ENCODE measurements at places on chromosomes 4 and X.

GRCh38 chrX:146448791-146449190 lies 360.8 kb upstream of the CXorf51B start:
- no peak for DNase-seq

DNA sequence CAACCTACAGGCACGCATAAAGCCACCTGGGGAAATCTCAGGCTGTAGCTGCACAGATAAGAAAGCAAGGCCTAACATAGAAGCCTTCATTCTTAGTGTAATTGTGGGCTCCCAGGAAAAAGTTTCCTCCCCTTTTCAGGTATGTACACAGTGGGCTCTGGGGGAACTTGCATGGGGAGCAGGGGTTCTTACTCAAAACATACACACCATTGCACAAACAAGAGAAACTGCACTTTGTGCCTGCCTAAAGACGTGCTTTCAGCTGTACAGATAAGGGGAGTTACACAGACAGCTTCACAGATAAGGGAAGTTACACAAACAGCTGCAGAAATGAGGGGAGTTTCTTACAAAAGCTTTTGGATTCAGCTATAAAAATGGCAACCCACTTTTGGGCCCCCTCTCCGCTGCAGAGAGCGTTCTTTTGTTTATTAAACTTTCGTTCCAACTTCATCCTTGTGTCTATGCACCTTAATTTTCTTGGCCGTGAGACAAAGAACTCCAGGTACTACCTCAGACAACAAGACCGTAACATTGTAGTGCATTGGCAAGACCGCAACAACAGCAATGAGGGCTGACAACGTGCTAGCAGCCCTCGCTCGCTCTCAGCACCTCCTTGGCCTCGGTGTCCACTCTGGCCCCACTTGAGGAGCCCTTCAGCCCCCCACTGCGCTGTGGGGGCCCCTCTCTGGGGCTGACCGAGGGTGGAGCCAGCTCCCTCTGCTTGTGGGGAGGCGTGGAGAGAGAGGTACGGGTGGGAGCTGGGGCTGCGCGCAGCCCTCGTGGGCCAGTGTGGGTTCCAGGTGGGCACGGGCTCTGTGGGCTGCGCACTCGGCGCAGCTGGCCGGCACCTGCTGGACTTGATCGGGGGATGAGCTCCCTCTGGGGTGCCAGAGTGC lies 317.5 kb downstream of the RAPGEF2 start:
- no peak for DNase-seq

DNA sequence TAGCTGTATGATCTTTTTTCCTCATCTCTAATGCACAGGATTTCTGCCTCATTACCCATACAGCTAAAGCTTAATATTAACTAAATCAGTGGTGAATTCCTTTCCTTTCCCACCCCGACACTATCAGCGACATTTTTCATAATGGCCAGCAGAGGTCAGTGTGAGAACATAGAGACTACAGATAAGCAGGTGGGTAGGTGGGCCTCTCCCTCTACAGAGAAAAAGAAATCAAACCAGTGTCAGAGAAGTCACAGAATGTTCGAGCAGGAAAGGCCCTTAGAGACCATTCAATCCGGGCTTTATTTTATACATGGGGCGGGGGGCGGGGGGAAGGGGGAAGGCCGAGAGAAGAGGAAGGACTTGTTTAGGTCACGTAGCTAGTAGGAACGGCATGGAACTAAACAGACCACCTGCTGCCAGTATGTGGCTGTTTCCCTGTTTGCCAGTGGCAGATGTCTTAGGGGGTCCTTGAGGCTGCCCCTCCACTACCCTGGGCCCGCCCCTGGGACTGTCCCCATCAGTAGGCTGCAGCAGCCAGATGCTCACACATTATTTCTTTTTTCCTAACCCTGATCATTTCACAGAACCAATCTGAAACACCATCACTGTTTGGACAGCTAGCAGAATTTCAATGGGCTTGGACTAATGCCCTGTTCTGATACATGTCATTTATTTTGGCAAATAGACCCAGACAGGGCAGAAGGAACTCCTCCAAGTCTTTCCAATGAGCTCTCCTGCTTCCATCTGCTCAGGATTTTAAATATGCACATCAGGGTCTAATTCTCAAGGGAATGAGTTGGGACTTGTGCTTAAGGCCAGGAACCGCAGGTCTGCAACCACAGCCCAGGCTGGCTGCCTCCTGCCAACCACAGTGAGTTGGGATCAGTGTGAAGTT lies 133.4 kb downstream of the ATG4A start:
- DNase-seq, result no peak

DNA sequence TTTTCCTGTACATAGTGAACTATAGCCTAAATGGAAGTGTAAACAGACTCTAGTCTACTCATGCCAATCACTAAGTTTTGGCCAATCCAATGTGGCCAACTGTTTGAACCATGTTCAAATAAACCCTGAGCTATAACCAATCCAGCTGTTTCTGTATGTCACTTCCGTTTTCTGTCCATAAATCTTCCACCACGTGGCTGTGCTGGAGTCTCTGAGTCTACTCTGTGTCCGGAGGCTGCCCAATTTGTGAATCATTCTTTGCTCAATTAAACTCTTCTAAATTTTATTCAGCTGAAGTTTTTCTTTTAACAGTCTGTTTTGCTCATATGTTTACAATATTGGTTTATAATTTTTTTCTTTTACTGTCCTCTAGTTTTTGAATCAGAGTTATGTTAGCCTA lies 112.3 kb upstream of the BANK1 start:
- no peak for DNase-seq

- DNase-seq, result no peak
Measured at GRCh38 chrX:85996555-85996954, 50.8 kb downstream of the CHM start.

DNA sequence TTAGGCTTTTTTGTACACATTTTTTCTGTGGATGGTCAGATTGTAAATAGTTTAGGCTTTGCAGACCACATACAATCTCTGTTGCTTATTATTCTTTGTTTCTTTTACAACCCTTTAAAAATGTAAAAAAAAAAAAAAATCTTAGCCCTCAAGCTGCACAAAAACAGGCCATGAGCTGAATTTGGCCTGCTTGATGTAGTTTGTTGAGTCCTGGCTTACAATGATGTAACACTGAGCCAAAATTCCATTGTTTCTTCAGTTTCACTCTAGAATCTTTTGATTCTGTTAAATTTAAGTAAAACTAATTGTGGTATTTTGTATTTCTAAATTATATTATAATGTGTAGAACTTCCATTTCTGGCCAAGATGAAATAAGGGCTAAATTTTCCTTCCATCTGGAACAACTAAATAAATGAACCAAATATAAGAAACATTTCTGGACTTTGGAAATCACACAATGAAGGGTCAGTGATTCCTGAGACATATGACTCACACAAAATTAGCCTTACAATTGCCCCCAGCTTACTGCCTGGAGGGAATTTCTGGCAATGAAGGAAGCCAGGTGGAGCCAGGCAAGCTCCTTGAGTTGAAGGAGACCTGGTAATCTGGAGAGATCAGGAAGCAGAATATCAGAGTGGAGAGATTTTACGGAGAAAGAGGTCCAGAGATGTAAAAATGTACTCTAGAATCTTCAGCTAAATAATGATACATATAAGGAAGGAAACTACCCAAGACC lies 29.8 kb downstream of the IQCM start:
- DNase-seq, result no peak

DNA sequence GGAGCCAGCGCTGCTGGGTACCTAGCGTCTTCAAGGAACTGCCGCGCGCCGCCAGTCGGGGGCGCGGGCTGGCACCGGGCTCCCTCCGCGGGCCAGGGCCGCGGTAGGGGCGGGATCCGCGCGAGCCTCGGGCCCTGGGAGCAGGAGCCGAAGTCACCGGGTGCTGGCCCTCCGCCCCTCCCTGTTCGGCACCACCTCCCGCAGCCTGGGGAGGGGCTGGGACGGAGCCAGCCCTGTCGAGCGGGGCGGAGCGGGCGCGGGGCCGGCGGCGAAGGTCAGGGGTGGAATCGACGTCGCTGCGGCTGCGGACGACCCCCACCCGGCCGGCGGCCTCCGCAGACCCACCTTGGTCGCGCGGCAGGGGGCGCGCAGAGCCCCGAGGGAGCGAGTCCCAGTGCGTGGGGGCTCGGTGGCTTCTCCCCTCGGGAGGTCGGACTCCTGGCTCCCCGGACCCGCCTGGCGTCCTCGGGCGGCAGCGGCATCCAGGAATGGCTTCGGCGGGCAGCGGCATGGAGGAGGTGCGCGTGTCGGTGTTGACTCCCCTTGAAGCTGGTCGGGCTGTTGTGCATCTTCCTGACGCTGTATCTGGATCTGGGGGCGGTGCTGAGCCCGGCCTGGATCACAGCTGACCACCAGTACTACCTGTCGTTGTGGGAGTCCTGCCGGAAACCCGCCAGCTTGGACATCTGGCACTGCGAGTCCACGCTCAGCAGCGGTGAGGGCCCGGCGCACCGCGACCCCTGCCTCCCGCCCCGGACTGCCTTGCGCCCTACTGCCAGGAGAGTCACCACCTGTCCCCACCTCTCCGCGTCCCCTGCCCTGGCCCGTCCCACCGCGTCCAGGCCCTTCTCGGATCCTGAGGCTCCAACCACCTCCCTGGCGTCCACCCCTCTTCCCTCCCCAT lies 50.5 kb upstream of the FAM47C start:
- DNase-seq, result no peak

- DNase-seq, result no peak
Measured at GRCh38 chrX:79159800-79160199, 15.3 kb downstream of the GPR174 start.

DNA sequence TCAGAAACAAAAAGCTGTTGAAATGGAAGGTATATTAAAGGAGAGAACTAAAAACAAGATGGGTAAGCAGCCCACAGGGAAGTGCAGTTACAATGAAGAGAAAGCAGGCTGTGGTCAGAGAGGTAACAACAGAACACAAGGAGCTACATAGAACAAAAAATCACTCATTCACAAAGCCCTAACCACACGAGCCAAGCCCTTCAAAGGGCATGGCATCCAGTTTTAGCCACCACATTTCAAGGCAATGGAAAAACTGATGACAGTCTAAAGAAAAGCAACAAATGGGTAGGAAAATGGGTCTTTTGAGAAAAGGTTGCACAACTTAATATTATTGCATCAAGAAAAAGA lies 37.5 kb downstream of the KDR start:
- no peak for DNase-seq

GRCh38 chrX:97266406-97267121 lies 382.9 kb downstream of the RPA4 start:
- no peak for DNase-seq

- DNase-seq, result no peak
Measured at GRCh38 chr4:142242156-142242555, 603.9 kb downstream of the INPP4B start.

DNA sequence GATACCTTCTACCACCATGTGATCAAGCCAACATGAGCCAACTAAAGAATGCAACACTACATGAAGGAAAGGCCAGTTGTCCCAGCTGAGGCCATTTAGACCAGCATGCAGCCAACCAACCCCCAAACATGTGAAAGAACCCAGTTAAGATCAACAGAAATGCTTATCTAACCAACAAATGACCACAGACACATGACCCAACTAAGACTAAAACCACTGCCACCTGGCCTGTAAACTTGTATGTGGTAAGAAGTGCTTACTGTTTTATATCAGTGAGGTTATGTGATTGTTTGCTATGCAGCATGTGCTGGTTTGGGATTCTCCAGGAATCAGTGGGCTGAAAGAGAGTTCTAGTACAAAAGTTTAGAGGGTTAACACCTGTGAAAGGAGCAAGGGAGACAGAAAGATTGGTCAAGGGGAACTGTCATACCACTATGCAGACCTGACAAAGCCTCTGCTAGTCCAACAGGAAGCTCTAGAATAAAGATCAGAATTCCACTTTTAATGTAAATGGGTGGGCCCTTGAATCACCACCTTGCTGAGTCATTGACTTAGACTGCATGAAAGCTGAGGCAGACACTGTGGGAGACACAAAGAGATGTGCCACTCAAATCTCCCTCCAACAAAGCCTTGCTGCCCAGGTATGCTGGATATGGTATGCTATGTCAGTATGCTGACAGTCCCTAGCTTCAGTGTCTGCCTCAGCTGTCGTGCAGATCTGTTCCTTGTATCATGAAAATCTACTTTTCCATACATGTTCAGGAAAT lies 6.1 kb upstream of the SH3D19 start:
- DNase-seq, result no peak

- no peak for DNase-seq
Measured at GRCh38 chr4:680928-681645, 6.7 kb downstream of the MYL5 start.

DNA sequence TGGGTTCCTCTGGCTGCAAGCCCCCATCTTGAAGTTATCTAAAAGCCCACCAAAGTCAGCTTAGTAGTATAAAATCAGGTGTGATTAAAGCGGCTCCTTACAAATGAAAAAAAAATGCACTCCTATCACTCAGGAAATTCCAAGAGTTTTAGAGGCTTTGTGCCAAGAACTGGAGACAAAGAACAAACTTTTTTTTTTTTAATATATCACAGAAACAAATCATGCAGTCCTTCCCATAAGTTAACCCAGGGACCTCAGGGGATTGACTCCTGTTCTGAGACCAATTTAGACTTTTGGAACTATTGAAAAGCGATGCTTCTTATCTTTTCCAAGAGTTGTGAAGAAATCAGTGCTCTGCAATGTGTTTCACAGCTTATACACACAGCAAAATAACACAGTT lies 53.6 kb downstream of the HHIP start:
- DNase-seq, result no peak

- DNase-seq, result no peak
Measured at GRCh38 chr4:7343081-7343655, 91.6 kb downstream of the PSAPL1 start.

GRCh38 chr4:124030147-124030546 lies 633.6 kb downstream of the SPRY1 start:
- no peak for DNase-seq

- DNase-seq, result no peak
Measured at GRCh38 chr4:99635601-99636000, 22.0 kb downstream of the C4orf54 start.

DNA sequence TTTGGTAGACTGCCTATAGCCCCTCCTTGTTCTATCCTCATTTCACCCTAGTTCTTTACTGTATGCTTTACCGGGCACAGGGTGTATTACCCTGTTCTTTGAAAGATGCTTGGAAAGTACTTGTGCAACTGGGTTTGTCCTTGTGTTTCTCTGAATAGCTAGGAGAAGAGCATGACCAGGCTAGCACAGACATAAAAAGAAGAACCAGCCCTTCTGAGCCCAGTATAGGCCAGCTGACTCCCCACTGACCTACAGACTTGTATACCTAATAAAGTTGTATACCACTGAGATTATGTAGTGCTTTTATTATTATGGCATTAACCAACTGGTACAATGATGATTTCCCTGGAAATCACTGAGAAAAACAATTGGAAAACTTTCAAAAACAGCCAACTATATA lies 15.0 kb downstream of the CFI start:
- DNase-seq, result no peak
